ENCODE measurements at places on chromosomes 3 and 15.
A peak's percentile ranks its signal among the peaks of the same experiment; 100 is the strongest.

- DNase-seq = no peak
These were observed 90.6 kb upstream of the UBE2E2 start for GRCh38 chr3:23112491-23112890.

DNA sequence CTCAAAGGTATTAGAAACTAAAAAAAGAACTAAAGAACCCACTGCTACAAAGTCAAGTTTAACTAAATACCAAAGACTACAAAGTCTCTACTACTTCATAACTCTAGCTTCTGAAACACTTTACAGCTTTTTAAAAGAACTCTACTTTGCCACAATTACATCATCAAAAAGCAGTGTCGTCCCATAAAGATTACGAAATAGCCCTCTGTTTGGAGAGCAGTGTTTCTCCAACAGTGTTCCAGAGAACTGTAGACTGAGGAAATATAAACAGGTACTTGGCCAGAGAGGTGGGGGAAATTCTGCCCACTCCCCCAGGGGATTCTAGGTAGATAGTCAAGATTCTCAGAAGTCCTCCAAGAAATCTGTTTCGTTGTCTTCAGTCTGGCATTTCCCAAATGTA lies 225.6 kb downstream of the PDZRN3 start:
- DNase-seq = no peak

DNA sequence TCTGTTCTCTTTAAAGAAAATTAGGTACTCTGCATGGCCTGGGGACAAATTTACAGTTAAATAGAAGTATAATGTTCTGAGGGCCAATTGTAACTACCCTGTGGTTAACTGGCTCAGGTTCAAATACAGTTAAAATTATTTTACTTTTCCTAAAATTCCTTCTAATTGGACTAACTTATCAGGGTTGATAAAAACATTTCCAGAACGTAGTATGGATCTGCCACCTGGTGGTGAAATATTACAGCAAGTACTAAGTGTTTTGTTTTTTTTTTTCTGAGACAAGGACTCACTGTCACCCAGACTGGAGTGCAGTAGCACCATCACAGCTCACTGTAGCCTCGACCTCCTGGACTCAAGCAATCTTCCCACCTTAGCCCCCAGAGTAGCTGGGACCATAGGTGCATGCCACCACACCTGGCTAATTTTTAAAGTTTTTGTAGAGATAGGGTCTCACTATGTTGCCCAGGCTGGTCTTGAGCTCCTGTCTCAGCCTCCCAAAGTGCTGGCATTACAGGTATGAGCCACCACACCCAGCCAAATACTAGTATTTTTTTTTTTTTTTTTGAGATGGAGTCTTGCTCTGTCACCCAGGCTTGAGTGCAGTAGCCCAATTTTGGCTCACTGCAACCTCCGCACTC lies 29.2 kb downstream of the NEO1 start:
- peak; percentile 47 for DNase-seq

DNA sequence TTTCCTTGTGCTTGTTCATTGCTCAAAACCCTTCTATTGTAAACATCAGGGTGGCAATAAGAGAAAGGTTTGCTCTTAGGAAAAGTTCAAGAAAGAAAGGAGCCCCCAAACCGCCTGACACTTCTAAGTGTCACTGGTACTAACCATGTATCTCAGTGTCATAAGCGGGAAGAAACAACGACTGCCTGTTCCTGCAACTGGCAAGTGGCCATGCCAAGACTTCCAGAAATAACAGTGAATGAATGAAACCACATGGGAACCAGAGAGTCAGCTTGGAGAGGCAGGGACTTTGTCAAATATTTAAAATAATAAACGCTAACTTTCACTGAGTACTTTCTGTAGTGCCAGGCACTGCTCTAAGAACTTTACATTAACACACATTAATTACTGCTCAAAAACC lies 1.1 kb downstream of the PLSCR2 start:
- no peak for DNase-seq

GRCh38 chr15:96629511-96629910 lies 299.0 kb downstream of the NR2F2 start:
- DNase-seq = no peak

DNA sequence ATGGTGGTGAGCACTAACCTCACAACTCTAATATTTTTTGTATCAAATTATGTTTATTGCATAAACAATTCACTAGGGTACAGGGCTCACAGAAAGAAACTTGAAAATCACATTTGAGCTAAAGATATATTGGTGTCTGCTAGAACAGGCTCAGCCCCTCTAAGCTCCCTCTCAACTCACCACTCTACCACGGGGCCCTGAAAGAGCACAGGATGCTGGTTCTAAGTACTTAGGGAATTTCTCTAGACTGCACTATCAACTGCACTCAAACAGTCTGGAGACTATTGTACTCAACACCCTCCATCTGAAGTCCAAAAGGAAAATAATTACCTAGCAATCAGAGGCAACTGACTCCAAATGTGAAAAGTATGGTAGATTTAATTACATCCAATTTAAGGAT lies 98.7 kb upstream of the STRIT1 start:
- no peak for DNase-seq

DNA sequence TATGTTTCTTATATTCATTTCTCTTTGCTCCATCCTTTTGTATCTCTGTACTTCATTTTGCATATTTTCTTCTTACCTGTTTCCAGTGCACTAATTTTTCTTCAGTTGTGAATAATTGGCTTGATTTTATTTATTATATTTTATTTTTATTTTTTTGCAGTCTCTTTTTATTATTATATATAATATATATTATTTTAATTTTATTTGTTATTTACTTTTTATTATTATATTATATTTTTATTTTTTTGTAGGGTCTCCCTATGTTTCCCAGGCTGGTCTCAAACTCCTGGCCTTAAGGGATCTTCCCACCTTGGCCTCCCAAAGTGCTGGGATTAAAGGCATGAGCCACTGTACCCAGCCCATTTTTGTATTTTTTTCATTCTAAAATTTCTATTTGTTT lies 213.1 kb upstream of the TSC22D2 start:
- no peak for DNase-seq

DNA sequence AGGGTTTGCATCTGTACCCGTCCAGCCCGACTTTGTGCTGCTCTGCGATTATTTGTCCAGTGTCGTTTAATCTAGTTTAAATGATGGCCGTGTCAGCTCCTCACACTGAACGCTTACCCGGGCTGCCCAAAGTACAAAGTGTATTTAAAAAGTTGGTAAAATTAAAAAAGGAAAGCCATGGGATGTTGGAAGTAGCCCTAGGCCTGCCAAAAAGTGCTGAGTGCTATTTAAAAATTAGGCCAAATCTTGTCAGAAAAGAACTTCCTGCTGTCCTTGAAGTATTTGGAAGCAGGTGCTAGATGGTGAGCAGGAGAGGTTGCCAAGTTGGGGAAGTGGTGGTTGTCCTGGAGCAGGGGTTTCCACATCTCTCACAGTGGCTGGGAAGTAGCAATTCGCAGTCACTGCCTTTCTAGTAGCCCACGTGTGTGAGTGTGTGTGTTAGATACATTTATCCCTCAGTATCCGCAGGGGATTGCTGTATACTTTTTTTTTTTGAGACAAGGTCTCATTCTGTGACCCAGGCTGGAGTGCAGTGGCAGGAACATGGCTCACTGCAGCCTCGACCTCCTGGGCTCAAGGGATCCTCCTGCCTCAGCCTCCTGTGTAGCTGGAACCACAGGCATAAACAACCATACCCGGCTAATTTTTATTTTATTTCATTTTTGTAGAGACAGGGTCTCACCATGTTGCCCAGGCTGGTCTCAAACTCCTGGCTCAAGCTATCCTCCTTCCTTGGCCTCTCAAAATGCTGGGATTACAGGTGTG lies 664 bp downstream of the PPCDC start:
- no peak for DNase-seq

DNA sequence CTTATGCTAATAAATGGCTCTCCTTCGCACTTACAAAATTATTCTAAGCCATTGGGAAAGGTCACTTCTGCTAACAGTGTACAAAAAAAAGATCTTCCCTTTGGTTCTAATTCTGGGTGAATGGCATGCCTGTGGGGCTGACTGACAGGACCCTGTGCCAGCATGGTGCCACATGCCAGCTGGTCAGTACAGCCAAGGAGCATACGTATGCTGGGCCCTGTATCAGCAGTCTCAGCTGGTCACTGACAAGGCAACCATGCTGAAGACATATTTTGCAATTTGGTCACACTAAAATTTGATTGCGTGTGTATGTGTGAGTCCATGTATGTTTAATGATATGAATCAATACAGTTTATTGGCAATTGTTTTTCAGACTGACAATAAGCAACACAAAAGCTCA lies 246.1 kb downstream of the TBL1XR1 start:
- DNase-seq = no peak

GRCh38 chr3:35777065-35777464 lies 137.7 kb downstream of the ARPP21 start:
- DNase-seq = no peak

Measured in Panc1 (cell line).